ENCODE measurements at places on chromosomes 5 and 9.

DNA sequence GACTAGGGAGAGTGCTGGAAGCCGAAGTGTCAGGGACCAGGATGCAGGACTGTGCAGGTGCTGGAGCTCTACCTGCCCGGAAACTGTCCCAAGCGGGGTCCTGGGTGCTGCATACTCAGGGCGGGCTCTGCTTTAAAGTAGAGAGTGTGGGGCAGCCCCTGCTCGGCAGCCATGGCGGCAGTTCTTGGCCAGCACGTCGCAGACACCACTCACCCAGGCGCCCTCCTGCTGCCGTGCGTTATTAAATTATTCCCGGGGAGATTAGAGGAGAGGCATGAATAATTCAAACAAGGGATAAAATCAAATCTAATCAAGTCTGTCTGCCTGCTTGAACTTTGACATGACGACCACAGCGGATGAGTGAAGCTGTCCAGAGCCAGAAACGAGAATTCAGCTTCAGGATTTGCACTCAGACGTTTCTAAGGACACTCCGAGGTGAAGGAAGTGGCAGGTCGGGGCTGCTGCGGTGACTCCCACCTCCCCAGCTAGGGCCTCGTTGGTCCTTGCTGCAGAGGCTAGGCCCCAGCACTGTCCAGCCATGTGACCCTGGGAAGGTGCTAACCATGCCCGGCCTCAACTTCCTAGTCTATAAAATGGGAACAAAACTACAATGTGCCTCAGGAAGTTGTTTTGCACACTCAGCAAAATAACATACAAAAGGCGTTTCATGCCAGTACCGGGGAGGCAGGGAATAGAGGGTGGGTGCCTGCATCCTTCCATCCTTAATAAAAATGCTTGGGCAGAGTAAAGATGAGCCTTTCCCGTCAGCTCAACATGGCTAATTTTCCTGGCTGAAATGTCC, 91.3 kb upstream of the ADAMTS2 start:
- no peak overlapping the region for H3K27ac ChIP-seq
- no peak overlapping the region for H3K4me3 ChIP-seq
- H3K36me3 ChIP-seq = no peaks in the 10 kb centered on the region
- H3K27me3 ChIP-seq = no peaks in the 10 kb centered on the region

- H3K4me3 ChIP-seq = no peak overlapping the region
- no peaks in the 10 kb centered on the region for H3K27me3 ChIP-seq
- DNase-seq = no peak
- H3K4me1 ChIP-seq = no peaks in the 10 kb centered on the region
These were observed 96.1 kb downstream of the MAP1B start for GRCh38 chr5:72203251-72203845.

GRCh38 chr5:148923023-148923422, 96.6 kb downstream of the ADRB2 start:
- no peaks in the 10 kb centered on the region for H3K36me3 ChIP-seq
- no peaks in the 10 kb centered on the region for H3K4me1 ChIP-seq
- no peak for DNase-seq
- H3K4me3 ChIP-seq = no peak overlapping the region
- no peak overlapping the region for H3K27ac ChIP-seq
- H3K27me3 ChIP-seq = no peaks in the 10 kb centered on the region

DNA sequence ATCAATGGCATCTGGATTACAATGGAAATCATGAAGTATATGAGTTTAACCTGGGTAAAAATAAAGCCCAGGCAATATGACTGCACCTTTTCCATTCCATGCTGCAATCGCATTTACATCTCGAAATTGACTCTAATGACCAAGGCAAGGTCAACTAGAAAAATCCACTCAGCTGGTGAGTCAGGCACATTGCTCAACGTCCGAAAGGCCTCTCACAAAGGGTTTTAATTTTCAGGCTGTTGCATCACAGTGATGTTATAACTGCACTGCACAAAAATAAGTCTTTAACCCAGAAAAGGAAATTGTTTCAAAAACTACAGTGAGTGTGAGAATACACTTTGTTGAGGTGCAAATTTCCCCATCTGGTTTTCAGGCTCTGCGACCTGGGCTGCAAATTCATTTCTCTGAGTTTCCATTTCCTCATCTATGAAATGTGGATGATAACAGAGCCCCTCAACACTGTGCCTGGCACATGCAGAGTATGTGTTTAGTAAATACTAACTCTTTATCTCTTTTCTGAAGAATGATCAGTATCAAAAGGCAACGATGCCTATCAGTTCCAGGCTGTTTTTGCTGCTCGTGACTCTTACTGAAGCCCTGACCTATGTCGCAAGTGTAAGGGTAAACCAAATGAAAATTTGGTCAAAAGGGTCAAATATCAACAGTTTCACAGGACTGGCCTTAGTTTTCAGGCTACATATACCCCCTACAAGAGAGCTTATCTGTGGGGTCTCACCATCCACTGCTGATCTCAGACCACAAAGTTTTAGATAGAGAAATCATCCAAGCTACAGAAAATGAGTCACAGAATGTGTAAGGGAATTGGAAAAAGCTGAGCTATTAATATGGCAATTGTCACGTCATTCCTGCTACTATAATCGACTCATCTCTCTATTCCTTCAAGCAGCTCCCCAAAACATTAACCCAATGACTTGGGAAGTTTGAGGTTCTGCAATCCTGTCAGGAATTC, 4.1 kb downstream of the NFIL3 start:
- peaks cover 10% of the 10 kb centered on the region for H3K4me1 ChIP-seq
- no peaks in the 10 kb centered on the region for H3K36me3 ChIP-seq
- no peak overlapping the region for H3K4me3 ChIP-seq
- DNase-seq = no peak
- H3K27me3 ChIP-seq = no peaks in the 10 kb centered on the region

GRCh38 chr9:3698076-3698475, 172.3 kb upstream of the RFX3 start:
- H3K4me1 ChIP-seq = no peaks in the 10 kb centered on the region
- H3K4me3 ChIP-seq = no peak overlapping the region
- no peak overlapping the region for H3K27ac ChIP-seq
- H3K27me3 ChIP-seq = no peaks in the 10 kb centered on the region

- no peak overlapping the region for H3K27ac ChIP-seq
- no peak overlapping the region for H3K4me3 ChIP-seq
- no peak for DNase-seq
- no peaks in the 10 kb centered on the region for H3K4me1 ChIP-seq
- H3K36me3 ChIP-seq = no peaks in the 10 kb centered on the region
These were observed 51.8 kb upstream of the FNIP1 start for GRCh38 chr5:131848662-131849061.

DNA sequence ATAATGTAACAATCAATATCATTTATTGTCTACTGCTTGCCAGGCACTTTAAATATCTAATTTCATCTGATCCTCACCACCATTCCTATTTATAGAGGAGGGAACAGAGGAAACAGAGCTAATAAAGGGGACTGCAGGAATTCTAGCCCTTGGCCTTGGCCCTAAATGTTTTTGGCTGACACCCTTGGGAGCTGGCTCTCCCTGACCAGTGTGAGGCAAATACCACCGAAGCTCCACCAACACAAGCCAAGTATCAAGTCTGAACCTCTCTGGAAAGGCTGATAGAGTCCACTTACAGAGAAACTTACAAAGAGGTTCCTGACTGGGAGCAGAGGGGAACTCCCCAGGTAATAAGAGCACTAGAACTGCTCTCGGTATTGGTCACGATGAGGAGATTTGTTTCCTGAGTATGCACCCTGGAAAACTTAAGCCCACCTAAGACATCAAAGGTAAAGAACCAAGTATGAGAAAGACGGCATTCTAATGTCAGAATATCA, 243.1 kb upstream of the PANK3 start:
- no peak for DNase-seq
- H3K36me3 ChIP-seq = no peaks in the 10 kb centered on the region
- H3K4me3 ChIP-seq = no peak overlapping the region
- H3K27ac ChIP-seq = no peak overlapping the region
- H3K4me1 ChIP-seq = no peaks in the 10 kb centered on the region
- no peaks in the 10 kb centered on the region for H3K27me3 ChIP-seq

- H3K27me3 ChIP-seq = no peaks in the 10 kb centered on the region
- H3K4me1 ChIP-seq = no peaks in the 10 kb centered on the region
- H3K4me3 ChIP-seq = no peak overlapping the region
- H3K27ac ChIP-seq = no peak overlapping the region
- no peak for DNase-seq
These were observed 236.2 kb upstream of the WWC1 start for GRCh38 chr5:168055141-168055683.

DNA sequence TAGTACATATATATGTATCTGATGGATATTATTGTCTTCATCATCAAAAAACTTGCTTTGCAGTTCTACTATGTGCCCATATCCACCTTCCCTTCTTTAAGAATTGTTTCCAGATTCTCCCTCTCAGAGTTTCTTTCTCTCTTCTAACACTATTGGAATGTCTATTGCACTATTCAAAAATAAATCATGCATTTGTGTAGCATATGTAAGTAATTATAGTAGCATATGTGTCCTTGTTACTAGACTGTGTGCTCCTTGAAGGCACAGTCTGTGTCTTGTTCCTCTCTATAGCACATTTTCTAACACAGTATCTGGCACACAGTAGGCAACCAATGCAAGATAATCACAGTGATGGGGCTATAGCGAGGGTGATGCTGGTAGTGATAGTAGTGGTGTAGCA, 43.4 kb upstream of the TRIM32 start:
- H3K27ac ChIP-seq = no peak overlapping the region
- H3K27me3 ChIP-seq = no peaks in the 10 kb centered on the region
- no peaks in the 10 kb centered on the region for H3K4me1 ChIP-seq
- H3K4me3 ChIP-seq = no peak overlapping the region

- H3K36me3 ChIP-seq = no peaks in the 10 kb centered on the region
- H3K27ac ChIP-seq = no peak overlapping the region
- no peaks in the 10 kb centered on the region for H3K4me1 ChIP-seq
- H3K4me3 ChIP-seq = no peak overlapping the region
- DNase-seq = no peak
These were observed 25.6 kb upstream of the LARP1 start for GRCh38 chr5:154729613-154730012.

DNA sequence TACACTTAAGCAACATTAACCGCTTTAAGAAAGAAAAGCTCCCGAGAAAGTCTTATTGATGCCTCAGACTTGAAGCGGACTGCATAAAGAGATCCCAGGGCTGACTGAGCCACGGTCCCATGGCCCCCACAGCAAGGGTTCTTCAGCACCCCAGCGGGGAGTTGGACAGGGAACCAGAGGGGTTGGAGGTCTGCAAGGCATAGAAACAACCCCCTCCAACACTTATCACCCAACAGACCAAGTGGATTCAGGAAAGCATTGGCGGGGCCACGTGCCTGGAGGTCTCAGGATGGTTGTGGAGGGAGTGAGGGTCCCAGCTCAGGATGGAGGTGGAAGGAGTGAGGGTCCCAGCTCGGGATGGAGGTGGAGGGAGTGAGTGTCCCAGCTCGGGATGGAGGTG, 143.7 kb upstream of the IRX2 start:
- no peaks in the 10 kb centered on the region for H3K4me1 ChIP-seq
- no peaks in the 10 kb centered on the region for H3K36me3 ChIP-seq
- H3K4me3 ChIP-seq = no peak overlapping the region
- H3K27ac ChIP-seq = no peak overlapping the region
- no peak for DNase-seq

DNA sequence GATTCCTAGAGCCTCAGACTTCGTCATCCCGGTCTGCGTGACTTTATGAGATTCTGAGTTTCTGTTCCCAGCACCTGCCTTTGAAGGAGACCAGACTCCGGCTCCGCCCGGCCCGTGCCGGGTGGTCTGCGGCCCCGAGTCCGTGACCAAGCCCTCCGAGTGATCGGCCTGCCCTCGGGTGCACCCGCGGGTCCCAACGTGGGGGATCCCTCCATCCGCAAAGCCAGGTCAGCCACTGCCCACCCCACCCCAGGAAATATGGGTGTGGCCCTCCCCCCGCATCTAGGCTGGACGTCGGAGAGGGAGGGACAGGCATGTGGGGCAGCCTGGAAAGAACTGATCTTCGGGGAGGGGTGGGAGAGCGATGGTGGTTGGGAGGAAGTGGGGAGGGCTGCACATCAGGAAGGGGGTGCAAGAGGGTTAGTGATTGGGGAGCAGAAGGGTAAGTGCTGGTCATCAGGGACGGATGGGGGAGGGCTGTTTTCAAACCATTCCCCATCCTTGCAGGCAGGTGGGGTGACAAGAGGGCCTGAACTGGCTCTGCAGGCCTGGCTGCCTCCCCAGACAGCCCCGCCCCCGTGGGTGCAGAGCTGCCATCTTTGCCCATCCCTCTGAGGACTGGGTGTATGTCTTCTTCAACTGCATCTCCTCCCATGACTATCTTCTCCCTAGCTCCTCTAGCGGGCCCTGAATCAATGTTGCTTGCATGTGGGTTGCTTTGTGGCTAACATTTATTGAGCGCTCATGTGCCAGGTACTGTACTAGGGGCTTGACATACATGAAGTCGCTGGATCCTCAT, 747 bp downstream of the LRSAM1 start:
- H3K27me3 ChIP-seq = no peaks in the 10 kb centered on the region
- peak overlapping the region; percentile 65 for H3K4me3 ChIP-seq
- peaks cover 10% of the 10 kb centered on the region for H3K4me1 ChIP-seq
- DNase-seq = peak; percentile 62
- H3K27ac ChIP-seq = peak overlapping the region; percentile 89
- no peaks in the 10 kb centered on the region for H3K36me3 ChIP-seq

DNA sequence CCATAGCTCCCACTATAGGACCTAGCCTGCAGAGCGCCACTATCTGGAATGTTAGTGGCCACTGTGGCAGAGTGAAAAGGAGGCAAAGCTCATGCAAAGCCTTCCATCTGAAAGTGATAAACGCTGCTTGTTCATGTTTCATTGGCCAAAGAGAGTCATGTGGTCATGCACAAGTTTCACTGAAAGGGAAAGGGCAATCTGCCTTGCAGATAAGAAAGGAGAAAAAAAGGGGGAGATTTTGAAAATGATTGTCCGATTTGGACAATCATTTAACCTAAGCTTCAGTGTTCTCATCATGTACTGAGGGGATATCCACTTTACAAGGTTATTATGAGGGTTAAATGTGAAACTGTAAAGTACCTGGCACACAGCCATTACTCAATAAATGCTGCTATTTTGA, 9.0 kb upstream of the MOB3B start:
- no peak for DNase-seq
- H3K36me3 ChIP-seq = no peaks in the 10 kb centered on the region
- H3K4me3 ChIP-seq = no peak overlapping the region
- H3K27ac ChIP-seq = no peak overlapping the region

- H3K27ac ChIP-seq = no peak overlapping the region
- no peak for DNase-seq
- no peak overlapping the region for H3K4me3 ChIP-seq
- no peaks in the 10 kb centered on the region for H3K36me3 ChIP-seq
- no peaks in the 10 kb centered on the region for H3K27me3 ChIP-seq
These were observed 54.5 kb upstream of the HNRNPA0 start for GRCh38 chr5:137808503-137809135.

- H3K4me3 ChIP-seq = no peak overlapping the region
- no peak for DNase-seq
- no peaks in the 10 kb centered on the region for H3K36me3 ChIP-seq
- no peak overlapping the region for H3K27ac ChIP-seq
These were observed 53.1 kb downstream of the SYK start for GRCh38 chr9:90854637-90855175.

GRCh38 chr5:173718469-173718868, 102.0 kb upstream of the BOD1 start:
- H3K4me3 ChIP-seq = no peak overlapping the region
- no peak overlapping the region for H3K27ac ChIP-seq
- no peak for DNase-seq
- no peaks in the 10 kb centered on the region for H3K27me3 ChIP-seq
- H3K36me3 ChIP-seq = no peaks in the 10 kb centered on the region
- H3K4me1 ChIP-seq = no peaks in the 10 kb centered on the region

All from Peyer's patch (tissue), 4 donors.